ENCODE measurements at places on chromosomes 2 and 18. TPM values are rescaled to one million over a fixed set of nuclear protein-coding genes. Genes with fewer than 3 reads are reported as not detected.

DTNB gene
- 39.9 TPM for total RNA-seq

EMILIN1 gene
- 2.4 TPM for total RNA-seq

GALNT5 gene
- 0.45 TPM for total RNA-seq

MROH2A gene
- not detected for total RNA-seq

PIEZO2 gene
- total RNA-seq, result 11.0 TPM

DCDC2C gene
- total RNA-seq, result not detected

ATP6V1C2 gene
- 1.5 TPM for total RNA-seq

TUBA4B gene
- not detected for total RNA-seq

COL5A2 gene
- 35.2 TPM for total RNA-seq

NCKAP5 gene
- total RNA-seq, result 25.3 TPM

FASTKD1 gene
- total RNA-seq, result 51.0 TPM

PSME4 gene
- 48.5 TPM for total RNA-seq

ZSWIM2 gene
- total RNA-seq, result 0.18 TPM

TSPYL6 gene
- total RNA-seq, result 0.18 TPM

BMP10 gene
- total RNA-seq, result not detected

ANKRD53 gene
- total RNA-seq, result 2.3 TPM

SLC19A3 gene
- total RNA-seq, result 1.8 TPM

NLRC4 gene
- total RNA-seq, result 0.36 TPM

TTN gene
- 4.3 TPM for total RNA-seq

GTF2A1L gene
- 2.8 TPM for total RNA-seq

KCNG2 gene
- total RNA-seq, result 2.1 TPM

SLC66A3 gene
- 9.7 TPM for total RNA-seq

ANKRD30B gene
- total RNA-seq, result 3.0 TPM

GPR75 gene
- total RNA-seq, result 20.9 TPM
